Stimulated activated CD4-positive, alpha-beta T cell treated with anti-CD3 and anti-CD28 coated beads, Interleukin-12 subunit alpha, Interleukin-12 subunit beta, amount 100 ng/mL, for 48 hours (primary cell): ENCODE measurements at places on chromosomes 11 and 22.

DNA sequence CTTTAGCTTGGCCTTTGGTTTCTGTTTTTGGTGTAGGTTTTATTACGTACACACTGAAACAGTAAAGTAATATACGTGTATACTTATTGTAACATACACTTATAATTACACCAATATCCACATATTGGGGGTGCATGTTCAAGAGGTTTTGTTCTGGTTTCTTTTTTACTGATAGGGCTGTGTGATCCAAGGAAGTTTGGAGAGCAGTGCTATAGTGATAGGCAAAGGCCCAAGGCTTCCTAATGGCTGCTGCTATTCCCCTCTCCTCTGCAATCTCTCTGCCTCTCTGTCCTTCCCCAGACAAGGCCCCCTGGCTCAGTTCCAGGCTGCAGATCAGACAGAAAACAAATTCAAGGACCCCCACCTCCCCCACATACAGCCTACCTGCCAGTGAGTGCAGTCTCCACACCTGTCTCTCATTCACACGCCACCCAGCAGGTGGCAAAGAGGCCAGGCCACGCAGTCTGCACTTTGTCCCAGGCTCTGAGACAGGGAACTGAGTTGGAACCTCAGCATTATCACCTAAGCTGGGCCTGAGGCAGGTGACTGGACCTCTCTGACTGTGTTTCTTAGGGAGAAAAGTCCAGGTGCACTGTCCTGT lies 15.1 kb downstream of the TMEM184B start:
- no peak for DNase-seq

DNA sequence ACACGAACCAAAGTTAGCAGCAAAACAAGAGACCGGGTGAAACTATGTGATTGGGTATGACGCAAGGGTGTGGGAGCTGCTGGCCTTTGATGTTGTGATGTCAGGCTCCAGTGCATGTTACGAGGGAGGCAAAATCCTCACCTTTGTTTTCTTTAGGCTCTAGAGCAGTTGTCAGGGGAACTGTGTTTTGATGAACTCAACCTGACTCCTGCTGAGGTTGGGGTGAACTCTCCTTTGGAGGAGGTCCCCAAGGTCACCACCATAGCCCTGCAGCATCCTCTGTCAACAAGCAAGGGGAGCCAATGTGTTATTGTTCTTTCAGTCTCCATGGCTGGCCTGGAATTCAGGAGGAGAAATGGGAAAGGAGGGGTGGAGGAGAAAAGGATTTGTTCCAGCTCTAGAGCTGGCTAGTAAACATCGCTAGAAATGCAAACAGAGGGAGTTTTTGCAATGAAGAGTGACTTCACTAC lies 33.8 kb downstream of the RASSF10 start:
- no peak for DNase-seq

DNA sequence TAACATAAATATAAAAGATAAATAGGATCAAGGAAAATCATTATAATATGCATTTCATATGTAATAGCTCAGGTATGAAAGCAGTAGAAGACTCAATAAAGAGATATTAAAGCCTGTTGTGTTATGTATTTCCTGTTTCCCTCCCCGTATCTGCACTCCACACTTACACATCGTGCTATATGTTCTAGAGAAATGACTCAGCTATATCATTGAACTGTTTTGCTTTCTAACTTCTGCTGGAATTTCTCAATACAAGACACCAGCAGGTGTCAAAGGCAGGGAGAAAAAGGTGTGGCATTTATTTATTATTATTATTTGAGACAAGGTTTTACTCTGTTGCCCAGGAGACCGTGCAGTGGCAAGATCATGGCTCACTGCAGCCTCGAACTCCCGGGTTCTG lies 842.8 kb upstream of the CNTN5 start:
- DNase-seq: no peak

GRCh38 chr22:41132550-41132949 lies 40.2 kb downstream of the EP300 start:
- DNase-seq: no peak

DNA sequence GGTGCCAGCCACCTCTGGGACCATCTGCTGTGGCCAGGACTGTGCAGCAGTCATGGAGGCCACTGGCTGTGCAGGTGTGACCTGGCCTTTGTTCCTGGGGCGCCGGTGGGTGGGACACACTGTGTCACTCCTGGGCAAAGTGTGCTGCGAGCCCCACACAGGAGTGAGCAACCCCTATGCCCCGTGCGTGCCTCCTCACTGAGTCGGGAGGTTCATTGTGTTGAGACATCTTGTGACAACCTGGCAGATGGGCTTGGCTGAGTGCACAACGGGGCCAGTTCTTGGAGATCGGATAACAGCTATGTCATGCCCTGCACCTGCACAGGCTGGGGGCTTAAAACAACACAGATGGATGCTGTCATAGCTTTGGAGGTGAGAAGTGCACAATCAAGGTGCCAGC lies 13.5 kb downstream of the ANO1 start:
- no peak for DNase-seq

DNA sequence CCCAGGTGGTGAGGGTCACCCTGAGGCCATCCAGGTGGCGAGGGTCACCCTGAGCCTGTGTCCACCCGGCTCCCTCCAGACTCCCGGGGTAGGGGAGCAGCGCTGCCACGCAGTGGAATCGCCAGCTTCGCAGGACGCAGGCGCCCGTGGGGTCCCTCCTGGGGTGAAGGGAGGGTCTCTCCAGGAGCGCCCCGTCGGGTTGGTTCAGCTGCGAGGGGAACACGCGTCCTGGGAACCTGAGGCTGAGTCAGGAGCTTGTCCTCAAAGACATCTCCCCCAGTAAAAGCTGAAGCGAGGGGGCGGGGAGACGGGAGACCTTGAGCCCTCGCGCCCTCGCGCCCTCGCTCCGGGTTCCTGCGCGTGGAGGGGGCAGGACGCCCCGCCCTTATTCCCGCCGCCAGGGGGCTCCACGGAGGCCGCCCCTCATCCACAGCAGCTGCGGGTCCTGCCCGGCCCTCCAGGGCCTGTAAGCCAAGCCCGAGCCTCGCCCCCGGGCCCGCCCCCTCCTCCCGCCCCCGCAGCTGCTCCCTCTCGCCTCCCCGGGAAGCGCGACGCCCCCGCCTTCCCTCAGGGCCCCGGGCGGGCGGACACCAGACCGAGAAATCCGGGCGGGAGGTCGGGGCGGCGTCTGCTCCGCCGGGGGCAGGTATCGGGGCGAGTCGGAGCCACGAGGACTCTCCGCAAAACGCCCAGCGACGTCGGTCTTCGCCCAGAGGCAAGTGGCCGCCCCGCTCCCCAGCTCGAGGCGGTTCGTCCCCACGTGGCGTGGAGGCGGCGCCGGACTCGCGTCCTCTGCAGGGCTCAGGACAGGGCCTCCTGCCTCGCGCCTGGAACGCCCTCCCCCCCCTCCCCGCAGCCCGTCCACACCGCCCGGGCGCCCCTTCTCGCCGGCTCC lies 22.8 kb downstream of the PIM3 start:
- no peak for DNase-seq

GRCh38 chr11:119480380-119481020 lies 57.5 kb upstream of the THY1 start:
- no peak for DNase-seq

- DNase-seq: no peak
Measured at GRCh38 chr11:34315394-34315793, 42.4 kb downstream of the ABTB2 start.

DNA sequence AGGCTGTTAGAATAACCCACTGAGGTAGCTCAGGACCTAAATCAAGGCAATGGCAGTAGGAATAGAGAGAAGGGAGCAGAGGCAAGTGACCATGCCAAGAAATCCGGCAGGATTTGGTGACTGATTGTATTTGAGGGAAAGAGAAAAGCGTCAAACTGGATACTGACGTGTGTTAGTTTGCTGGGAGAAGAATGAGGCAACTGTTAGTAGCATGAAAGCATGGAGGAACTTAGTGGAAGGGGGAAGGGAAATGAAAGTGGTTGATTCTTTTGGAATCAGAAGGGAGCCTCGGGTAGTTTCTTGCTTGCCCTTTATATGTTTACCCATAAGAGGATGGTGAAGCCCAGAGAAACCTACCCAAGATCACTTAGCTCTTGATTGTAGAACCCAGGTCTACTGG lies 8.3 kb downstream of the PPFIBP2 start:
- no peak for DNase-seq

DNA sequence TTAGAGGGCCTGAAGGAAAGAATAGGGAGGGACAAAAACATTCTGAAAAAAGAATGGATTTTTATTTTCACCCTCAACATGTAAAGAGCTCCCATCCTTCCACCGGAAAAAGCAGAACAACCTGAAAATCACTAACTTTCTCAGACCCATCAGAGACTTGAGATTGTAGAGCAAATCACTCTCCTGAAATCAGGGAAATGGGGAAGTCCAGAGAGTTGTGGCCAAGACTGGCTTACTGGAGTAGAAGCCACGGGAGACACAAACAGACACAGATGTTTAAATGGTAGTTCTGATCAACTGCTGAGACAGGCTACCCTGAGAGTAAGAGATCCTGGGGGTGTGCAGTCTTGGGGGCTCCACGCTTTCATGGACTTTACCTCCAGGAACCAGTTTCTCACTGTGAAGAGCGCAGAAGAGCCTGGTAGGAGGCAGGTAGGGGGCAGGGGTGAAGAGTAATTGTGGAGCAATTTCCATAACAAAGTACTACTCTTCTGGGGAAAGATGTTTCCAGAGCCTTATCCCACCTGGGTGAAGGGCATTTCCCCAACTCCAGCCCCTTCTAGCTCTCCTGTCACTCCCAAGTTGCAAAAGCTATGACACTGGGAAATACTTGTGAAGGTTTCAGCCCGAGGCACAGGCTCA lies 47.1 kb downstream of the ASCL2 start:
- DNase-seq: no peak

GRCh38 chr22:29871684-29872083 lies 11.3 kb upstream of the MTMR3 start:
- no peak for DNase-seq

- no peak for DNase-seq
Measured at GRCh38 chr11:103228807-103229206, 119.6 kb downstream of the DYNC2H1 start.

DNA sequence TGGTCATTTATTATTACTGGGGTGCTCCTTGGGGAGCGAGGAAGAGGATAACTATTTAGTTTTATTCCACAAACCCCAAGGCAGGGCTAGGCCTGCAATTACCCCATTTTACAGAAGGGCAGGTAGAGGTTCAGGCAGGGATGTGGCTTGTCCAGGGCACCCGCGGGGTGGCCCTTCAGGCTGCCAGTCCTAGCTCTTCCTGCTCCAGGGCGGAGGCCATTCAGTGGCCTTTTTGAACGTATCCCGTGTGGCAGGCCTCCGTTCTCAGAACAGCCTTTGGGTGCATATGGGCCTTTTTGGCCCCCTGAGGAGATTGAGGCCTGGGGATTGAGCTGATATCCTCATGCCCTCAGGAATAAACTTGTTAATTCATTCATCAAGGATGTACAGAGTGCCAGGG lies 66.2 kb downstream of the MPPED1 start:
- DNase-seq: no peak

- DNase-seq: no peak
Measured at GRCh38 chr22:33149611-33150010, 91.4 kb upstream of the SYN3 start.

GRCh38 chr11:120985718-120986569 lies 38.0 kb upstream of the TBCEL start:
- DNase-seq: peak; percentile 10

DNA sequence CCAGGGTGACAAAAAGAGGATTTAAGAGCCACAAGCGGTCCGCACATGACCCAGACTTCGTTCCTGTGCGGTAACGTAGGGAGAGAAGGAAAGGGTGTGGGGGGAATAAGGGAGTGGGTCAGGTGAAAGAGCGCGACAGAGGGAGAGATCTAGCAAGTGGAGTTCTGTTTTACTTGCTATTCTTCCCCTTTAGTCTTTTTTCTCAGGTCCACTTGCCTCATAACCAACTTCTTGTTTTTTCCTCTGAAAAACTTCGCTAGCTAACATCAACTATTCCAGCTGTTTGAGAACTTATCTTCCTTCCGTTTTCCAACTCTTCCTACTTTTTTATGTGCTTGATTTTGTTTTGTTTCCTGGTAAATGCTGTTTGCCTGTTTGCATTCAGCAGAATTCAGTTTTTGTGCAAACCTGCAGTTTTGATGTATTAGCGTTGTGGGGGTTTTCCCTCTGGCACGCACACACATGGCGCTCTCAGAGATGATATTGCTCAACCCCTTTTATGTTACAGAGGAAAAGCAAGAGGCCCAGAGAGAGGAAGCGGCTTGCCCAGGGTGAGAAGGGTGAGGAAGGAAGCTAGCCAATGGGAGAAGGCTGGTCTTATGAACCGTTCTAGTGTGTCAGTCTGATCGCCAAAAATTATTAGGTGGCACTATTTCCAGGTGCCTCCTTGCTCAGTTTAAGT lies 592 bp upstream of the CTSC start:
- peak; percentile 37 for DNase-seq

DNA sequence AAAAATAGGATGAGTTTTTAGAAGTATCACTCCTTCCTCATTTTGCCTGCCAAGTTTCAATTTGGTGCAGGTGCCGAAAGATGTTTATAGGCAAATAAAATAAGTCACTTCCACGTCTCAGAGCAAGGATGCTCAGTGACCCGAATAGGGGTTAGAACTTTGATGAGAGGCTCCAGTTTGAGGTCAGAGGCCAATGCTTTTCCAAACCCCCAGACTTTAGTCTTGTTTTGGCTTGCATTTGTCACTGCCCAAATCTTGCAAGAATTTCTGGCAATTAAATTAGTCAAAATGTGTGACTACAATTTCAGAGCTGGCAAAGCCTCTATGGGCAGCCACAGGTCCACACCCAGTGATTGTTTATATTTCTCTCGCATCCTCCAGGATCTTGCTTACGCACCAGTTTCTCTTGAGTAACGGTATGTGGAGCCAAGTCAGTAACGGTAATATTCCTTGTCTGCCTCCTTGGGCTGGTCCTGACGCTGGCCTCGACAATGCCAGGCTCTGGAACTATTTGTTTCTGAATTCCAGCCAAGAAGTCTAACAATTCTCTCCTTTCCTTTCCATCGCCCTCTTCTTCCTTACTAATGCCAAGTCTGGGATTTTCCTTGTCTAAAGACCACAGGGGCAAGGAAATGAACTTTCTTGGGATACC lies 9.9 kb upstream of the NUP160 start:
- DNase-seq: no peak

GRCh38 chr11:76335842-76336241 lies 45.1 kb downstream of the THAP12 start:
- DNase-seq: no peak

DNA sequence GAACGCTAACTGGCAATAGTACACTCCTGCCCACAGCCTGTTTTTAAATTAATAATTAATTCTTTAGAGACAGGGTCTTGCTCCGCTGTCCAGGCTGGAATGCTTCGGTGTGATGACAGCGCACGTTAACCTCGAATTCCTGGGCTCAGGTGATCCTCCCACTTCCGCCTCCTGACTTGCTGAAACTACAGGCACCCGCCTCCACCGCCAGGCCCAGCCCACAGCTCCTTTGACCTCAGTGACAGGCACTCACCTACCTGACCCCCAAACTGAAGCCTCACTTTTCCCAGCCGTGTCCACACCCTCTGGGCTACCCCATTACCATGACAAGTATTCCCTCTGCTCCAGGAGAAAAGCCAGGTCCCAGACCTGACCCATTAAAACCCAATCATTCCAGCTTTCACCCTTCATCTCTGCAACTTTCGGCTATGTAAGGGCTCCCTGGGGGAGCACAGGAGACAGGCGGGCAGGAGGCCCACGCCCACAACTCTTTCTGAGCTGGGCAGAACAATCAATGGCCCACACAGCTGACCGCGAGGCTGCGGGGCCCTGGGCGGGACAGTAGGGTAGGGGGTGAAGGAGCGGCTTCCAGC lies 730 bp downstream of the LMNTD2 start:
- no peak for DNase-seq
